ENCODE measurements at places on chromosomes 6 and 20.

GRCh38 chr6:155895641-155896040, 440.0 kb upstream of the NOX3 start:
- DNase-seq, result no peak

GRCh38 chr20:5484926-5485325, 168.2 kb upstream of the PROKR2 start:
- DNase-seq, result no peak

DNA sequence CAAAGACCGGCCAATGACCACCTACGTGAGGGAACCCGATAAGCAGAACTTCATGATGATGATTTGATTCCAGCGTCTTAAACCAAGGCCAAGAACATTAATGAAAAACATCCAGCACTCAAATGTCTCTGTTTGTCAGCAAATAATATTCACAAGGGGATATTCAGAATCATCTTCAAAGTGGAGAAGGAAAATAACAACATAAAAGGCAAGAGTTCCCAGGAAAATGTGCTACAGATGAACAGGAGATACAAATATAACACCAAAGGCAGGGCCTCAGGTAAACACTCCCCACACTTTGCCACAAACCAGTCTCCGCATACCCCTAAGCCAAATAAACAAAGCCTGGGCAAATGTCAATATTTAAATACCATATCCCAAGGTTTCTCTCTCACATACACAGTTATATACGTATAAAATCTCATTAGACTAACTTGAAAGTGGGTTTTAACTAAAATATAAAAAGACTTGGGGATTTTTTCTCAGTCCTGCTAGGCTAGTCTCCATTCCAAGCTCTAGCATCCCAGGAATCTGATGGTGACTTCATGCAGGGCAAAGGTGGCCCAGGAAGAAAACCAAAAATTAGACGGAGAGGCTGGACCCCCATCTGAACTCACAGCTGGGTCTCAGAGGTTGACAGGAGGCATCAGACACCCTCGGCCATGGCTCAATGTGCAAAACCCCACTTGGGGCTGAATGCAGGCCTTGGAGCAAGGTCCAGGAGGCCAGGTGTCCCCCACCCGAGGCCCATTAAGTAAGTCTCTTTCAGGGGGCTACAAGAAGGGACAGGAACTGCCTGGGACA, 32.1 kb downstream of the TRAM2 start:
- DNase-seq, result no peak

- no peak for DNase-seq
Observed at GRCh38 chr6:169158174-169158573, 95.5 kb downstream of the THBS2 start.

DNA sequence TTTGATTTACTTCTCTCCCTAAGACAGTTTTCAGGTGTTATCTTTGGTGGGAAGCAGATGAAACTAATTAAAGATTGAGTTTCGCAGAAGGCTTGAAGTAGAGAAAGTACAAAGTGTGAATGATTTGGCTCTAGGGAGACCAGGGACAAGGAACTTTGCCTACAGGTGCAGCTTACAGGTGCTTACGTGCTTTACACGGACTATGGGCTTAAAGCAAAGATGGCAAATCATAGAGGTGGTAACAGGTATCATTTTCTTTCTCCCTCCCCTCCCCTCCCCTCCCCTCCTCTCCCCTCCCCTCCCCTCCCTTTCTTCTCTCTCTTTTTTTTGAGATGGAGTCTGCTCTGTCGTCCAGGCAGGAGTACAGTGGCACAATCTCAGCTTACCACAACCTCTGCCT, 136.3 kb downstream of the SLC35B3 start:
- no peak for DNase-seq

- no peak for DNase-seq
Observed at GRCh38 chr6:157236040-157236725, 87.1 kb downstream of the TMEM242 start.

DNA sequence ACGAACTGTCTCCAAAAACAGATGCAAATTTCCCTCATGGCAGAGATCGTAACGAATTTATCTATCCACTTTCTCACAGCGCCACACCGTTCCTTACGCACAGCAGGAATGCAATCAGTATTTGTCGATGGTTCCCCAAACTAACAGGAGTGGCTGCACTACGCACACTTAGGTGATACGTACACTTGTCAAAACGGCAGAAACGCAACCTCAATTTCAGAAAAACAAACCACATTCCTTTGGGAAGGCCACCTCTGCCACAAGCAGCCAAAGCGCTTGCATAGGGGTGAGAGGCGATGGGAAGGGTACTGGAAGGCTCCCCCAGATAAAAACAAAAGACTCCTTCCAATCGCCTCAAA, 638 bp downstream of the MDN1 start:
- DNase-seq, result no peak

GRCh38 chr20:11261533-11262000, 587.8 kb upstream of the JAG1 start:
- DNase-seq, result no peak

DNA sequence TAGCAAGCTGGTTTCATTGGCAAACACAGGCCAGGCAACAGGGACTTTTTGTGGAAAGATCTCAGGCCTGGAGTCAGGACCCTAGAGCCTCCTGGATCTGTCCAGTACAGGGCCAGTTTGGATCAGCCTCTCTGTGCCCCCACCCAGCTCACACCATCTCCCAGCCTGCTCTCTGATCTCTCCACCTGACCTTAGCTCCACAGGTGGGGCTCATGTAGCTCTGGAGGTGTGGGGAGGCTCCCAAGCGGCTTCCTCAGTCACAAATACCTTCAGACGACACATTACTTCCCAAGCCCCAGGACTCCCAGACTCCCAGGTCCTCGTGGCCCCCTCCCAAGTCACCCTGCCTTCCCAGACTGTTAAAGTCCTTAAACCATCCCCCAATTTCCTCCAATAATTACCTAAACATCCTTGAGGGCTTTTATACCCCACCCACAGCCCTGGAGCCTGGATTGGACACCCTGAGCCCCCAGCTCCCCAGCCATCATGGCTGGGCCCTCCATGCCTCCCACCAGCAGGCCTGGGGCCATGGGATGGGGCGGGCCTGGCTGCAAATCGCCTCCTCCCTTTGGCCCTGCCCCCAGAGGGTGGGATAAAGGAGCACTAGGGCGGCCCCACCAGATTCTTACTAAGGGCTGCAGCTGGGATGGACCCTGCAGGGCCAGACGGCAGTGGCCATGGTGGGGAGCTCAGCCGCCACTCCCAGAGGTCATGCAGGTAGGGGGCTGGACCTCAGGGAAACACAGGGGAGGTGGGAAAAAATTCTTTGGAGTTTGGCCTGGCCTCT, 15.9 kb upstream of the FANCE start:
- no peak for DNase-seq

GRCh38 chr6:91569071-91569470, 982.2 kb upstream of the MAP3K7 start:
- DNase-seq, result no peak

- no peak for DNase-seq
Observed at GRCh38 chr20:22052025-22052650, 346.7 kb downstream of the PAX1 start.

- no peak for DNase-seq
Observed at GRCh38 chr6:75852721-75853120, 103.7 kb downstream of the MYO6 start.

DNA sequence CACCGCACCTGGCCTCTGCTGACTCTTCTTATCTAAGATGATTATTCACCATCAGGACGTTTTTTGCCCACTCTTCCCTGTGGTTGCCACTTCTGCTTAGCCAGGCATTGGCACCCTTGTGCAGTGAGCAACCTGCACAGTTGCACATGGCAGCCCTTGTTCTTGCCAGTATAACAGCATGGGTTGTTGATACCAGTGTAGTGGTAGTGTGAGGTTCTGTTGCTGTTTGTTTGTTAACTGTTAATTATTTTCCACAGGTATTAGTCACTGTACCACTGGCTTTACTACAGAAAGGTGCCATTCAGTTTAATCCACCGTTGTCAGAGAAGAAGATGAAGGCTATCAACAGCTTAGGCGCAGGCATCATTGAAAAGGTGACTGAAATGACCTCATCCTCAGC, 52.1 kb downstream of the DEK start:
- no peak for DNase-seq

DNA sequence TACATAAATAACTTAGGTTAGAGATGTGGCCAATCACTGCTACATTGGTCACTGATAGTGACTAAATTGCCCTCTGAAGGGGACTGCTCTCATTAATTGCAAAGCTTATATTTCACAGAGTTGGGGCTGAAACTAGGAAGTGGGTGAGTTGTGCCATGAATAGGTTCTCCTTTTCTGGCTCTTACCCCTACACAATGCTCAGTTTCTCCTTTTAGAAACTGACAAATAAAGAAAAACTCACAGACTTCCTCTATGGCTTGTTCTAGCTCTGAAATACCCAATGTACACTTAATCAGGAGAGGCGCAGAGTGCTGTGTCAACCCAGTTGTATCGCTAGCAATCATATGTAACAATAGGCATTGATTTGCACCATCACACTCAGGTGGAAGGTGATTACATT, 41.2 kb upstream of the PROKR2 start:
- DNase-seq, result no peak

DNA sequence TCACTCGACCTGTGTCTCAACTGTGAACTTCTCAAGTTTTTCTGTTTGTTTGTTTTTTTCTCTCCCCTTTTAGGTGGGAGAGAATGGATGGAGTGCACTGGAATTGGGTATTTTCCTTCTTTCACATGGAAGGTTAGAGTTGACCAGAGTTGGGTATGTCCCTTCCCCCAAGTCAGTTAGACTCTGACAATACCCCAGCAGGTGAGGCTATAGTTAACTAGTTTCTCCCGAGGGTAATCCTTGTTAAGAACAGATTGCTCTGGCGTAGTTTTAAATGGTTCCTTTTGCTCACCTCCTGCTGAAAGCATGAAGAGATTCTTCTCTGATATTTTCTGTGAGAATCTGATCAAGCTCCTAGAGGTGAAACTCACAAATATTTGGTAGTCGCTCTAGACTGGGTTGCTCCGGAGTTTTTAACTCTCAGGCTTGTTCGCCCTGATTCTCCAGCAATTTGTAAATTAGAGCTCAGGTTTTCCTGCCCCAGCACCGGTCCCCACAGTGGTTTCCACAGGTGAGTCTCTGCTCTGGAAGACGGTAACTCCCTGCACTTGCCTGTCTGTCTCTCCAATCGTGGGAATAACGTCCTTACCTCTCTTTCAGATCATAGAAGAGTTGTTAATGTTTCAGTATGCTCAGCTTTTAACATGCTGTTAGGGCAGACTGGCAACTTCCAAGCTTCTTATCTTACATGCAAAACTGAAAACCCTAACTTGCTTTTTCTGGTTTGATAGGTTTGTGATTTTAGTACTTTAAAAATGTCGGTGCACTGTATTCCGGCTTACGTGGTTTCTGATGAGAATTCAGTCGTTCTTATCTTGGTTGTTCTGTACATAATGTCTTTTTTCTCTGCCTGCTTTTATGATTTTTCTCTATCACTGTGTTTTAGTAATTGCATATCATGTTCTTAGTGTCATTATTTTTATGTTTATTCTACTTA, 111.2 kb upstream of the HIVEP1 start:
- no peak for DNase-seq

GRCh38 chr6:165829376-165829775, 166.3 kb upstream of the PDE10A start:
- DNase-seq, result no peak

GRCh38 chr6:158860279-158860865, 41.2 kb upstream of the EZR start:
- DNase-seq, result no peak

GRCh38 chr6:168359794-168360193, 40.2 kb upstream of the DACT2 start:
- DNase-seq, result no peak

DNA sequence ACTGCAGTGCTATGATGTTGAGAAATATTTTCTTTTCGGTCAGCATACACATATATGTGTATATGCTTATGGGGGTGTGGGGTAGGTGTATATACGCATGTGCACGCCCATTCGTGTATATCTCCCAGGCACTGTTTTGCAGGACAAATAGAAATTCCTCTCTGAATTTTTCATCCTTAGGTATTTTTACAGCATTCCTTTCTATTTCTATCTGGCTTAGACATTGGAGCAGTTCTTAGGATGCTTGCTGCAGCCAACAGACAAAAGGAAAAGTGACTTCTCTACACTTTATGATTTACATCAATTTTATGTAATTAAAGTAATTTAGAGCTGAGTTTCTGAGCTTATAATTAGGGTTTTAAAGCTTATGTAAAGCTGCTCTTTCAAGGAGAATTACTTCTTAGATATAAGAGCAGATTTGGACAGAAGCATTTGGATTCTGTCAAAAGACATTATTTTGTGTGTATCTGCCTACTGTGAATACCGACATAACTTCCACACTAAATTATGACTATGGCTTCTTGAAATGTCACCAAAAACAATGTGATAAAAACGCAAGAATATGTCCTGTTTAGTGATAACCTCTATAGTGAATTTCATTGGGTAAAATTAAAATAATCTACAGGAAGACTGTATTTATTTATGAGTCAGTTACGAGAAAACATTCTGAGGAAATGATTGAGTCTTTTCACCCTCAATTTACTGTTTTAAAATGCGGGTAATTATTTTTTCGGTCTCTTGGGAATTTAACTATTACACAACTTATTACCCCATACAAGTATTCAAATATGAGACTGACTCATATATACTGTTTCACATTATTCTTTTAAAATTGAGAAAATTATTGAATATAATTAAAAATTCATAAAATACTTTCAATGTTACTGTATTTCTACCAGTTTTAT, 21.3 kb upstream of the CEP43 start:
- no peak for DNase-seq

- no peak for DNase-seq
Observed at GRCh38 chr6:161409353-161409752, 135.5 kb upstream of the AGPAT4 start.

- DNase-seq, result no peak
Observed at GRCh38 chr6:130674604-130675003, 152.6 kb upstream of the SMLR1 start.

GRCh38 chr6:154615483-154616025, 105.1 kb upstream of the CNKSR3 start:
- no peak for DNase-seq
